ENCODE measurements at places on chromosomes 11 and 22.

- peak; percentile 48 for DNase-seq
These were observed 1.8 kb downstream of the KCNK7 start for GRCh38 chr11:65593518-65594414.

DNA sequence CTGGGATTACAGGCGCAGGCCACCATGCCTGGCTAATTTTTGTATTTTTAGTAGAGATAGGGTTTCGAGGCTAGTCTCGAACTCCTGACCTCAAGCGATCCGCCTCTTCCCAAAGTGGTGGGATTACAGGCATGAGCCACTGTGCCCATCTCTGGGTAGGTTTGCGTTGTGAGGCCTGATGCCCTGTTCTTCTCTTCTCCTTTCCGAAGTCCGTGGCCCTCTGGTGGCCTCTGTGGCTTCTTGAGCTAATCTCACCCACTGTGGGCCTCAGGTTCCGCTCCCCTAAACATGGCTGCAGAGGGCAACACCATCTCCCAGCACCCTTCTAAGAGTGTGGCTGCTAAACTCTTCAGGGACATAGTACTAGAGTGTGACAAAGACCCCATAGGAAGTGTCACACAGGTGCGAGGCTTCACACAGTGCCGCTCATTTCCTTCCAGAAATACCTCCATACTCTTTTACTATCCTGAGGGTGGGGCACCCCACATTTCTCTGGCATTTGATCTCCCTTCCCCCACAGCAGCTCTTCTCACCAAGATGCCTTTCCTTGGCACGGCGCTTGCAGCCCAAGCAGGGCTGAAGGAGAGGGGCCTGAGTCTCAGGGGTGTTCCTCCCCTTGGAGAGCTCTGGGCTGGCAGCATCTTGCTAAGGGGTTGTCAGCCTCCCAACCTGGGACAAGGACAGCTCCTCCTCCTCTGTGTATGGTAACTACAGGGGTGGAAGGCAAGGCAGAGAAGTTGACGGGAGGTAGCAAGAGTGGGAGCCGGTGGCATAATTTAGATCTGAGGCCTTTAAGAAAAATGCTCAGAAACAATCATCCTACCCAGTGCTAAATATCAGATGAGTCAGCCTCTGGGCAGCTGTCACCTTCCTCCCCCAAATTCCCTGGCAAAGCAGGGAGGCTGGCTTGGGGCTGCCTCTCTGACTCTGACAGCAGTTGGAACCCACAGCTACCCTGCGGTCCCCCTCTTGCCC lies 6.1 kb downstream of the THY1 start:
- DNase-seq = no peak

- DNase-seq = no peak
These were observed 15.1 kb upstream of the LGR4 start for GRCh38 chr11:27487706-27488105.

GRCh38 chr11:69496202-69496557 lies 14.7 kb downstream of the LINC01488 start:
- no peak for DNase-seq

DNA sequence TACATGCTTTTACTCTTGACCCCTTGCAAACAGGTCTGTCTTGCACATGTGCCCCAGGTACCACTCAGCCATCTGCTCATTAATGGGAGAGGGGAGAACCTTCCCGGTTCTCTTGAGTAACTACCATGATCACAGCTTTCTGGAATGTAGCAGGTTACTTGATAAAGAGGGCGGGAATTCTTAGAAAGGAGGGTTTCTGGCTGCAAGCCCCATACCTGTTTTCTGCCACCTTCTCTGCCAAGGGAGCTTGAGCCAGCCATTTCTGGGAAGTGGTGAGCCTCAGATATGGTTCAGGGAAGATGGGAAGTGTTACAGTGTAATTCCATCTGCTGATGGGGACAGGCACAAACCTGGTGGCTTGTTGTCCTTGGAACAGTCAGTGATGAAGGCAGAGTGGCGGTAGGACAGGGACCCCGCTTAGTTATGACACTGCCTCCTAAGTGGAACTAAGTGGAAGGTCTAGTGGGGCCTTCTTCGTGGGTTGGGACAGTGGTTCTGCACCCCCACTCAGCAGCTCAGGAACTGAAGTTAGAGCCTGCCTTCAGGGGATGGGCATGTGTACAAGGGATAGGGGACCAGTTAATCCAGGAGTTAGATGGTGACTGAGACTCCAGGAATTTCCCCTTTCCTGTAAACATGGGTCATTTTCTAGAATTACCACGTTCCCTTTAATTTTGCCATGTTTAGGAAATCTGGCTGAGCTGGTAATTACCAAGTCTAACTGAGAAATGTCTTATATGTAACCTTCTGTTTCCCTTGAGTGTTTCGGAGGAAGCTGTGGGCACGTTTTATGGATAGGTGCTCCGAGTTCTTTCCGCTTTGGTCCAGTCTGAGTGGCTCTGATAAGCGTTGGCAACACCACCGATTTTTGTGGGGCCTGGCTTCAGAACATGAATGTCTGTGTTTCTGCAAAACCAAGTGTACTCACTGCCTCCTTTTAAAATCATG lies 35.3 kb downstream of the BCR start:
- DNase-seq = no peak

DNA sequence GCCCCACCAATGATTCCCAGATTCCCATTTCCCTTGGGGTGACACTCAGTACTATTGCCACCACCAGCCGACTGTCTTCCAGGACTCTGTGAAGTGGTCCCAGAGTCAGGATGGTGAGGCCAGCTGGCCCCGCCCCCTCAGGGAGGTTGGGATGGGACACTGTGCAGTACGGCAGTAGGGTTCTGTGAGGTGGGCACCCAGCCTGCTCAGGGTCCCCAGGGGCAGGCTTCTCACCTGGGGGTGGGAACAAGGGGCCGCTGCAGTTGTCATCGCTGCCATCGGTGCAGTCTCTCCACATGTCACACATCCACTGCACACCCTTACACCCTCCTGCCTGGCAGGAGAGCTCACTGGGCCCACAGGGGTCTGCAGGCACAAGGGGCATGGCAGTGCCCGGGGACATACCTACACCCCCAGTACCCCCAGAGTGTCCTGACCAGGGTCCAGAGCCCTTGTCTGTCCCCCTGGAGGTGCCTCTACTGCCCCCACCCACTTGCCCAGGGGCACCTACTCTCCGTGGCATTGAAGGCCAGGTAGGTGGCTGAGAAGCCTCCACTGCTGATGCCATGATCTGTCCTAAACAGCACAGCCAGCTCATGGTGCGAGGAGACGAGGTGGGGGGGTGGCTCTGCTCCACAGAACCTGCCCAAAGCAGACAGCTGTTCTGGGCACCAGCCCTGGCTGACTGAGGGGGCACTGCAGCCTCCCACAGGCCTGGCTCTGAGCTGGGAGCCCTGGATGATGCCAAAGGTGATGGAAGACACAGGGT lies 1.9 kb upstream of the C1QTNF5 start:
- no peak for DNase-seq

- DNase-seq = no peak
These were observed 7.9 kb downstream of the ABTB2 start for GRCh38 chr11:34349882-34350281.

GRCh38 chr11:68678031-68678441 lies 6.3 kb upstream of the GAL start:
- no peak for DNase-seq

GRCh38 chr11:7019500-7020182 lies 505 bp downstream of the ZNF214 start:
- peak; percentile 2 for DNase-seq

DNA sequence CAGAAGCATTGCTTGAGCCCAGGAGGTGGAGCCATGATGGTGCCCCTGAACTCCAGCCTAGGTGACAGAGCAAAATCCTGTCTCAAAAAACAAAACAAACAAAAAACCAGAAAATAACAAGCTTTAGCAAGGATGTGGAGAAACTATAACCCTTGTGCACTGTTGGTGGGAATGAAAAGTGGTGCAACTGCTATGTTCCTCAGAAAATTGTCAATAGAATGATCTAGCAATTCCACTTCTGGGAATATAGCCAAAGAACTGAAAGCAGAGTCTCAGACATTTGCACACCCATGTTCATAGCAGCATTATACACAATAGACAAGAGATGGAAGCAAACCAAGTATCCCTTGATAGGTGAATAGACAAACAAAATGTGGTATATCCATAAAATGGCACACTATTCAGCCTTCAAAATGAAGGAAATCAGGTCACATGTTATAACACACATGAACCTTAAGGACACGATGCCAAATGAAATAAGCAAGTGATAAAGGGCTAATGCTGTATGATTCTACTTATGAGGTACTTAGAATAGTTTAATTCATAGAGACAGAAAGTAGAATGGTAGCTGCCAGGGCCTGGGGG lies 15.9 kb downstream of the KLHL22 start:
- DNase-seq = no peak

- DNase-seq = no peak
These were observed 566.3 kb upstream of the CADM1 start for GRCh38 chr11:116070520-116070919.

DNA sequence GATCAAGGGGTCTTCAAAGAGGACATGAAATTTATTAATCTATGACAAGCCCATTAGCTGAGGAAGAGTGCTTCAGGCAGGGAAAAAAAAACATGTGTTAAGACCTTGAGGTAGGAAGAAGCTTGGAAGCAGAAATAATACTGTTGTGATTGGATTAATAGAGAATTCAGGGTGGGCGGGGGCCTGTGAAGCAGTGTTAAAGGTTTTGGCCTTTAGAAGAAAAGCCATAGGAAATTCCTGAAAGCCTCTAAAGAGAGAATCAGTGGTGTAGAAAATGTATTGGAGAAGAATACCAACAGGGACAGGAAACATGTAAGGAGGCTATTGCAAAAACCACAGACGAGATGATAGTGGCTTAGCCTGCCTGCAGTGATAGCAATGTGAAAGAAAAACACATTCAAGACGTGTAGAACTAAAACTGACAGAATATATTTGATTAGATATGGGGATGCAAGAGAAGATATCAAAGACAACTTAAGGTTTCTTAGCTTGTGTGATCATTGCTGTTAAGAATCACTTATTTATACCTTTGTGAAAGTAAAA lies 404.4 kb upstream of the ANO3 start:
- DNase-seq = no peak

GRCh38 chr22:30187529-30188407 lies 58.8 kb downstream of the LIF start:
- DNase-seq = no peak

DNA sequence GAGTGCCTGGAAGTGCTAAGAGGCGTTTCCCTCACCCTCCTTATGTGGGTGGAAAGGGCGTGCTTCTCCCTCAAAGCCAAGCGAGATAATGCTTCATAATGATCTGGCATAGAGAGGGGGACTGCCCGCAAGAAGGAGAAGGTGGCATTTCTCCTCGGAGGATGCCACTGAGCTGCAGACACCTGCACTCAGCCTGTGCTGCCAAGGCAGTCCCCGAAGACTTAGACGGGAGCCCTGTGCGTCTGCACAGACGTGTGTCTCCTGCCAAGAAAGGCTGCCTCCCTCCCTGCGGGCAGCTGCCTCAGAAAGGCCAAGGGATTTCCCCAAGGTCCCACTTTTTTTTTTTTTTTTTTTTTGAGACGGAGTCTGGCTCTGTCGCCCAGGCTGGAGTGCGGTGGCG lies 48.1 kb upstream of the SPATA19 start:
- DNase-seq = no peak

DNA sequence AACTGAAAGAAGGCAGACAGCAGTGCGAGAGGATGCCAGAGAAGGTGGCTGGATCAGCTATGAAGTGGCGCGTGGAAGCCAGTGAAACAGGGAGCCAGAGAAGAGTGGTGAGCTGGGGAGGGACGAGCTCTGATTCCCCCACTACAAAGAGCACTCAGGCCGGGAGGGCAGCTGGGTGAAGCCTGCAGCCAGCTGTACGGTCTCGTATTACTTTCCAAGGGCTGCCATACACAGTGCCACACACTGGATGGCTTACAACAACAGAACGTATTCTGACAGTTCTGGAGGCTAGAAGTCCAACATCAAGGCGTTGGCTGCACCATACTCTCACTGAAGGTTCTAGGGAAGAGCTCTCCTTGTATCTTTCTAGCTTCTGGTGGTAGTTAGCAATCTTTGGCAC lies 47.1 kb upstream of the WNT11 start:
- no peak for DNase-seq

GRCh38 chr11:12234221-12234620 lies 123.8 kb downstream of the MICAL2 start:
- no peak for DNase-seq

DNA sequence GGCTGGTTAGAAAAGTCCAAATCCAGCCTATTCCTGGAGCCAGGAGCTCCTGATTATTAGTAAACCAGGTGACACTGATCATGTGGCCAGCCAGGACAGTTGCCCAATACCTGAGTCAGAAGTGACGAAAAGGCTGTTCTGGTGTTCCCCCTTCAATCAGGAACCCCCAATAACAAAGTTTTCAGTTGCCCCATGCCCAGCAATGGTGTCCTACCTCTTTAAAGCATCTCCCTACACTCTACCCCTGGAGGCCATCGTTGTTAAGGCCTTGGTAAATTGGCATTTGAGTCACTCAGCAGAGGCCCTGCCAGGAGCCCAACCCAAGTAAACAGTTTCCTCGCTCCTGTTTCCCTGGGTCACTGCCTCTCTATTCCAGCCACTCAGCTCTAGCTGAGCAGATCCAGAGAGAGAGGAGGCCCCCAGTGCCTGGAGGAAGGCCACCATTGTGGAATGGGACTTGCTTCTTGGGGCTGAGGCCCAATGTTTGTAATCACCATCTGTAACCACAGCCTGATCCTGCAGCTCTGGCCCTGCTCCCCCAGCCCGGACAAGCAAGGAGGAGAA lies 25.0 kb downstream of the ARHGAP1 start:
- no peak for DNase-seq

- no peak for DNase-seq
These were observed 11.5 kb downstream of the RPL27A start for GRCh38 chr11:8694137-8694536.

GRCh38 chr22:24518771-24519485 lies 23.8 kb downstream of the UPB1 start:
- DNase-seq = no peak

DNA sequence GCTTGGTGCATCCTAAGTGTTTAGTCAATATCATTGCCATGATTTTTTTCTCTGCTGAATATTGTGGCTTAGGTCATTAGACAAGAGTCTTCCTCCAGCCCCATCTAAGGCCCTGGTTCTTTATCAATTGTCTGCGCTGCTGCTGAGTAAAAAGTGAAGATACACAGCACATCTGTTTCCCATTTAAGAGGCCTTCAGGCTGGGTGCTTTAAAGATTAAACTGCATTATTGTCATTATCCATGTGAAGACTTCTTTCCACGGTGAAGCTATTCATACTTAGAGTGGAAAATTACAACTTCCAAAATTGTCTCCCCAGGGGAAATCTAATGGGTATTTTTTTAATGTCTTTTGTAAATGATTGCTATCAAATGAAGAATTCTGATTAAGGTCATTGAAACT lies 719.8 kb upstream of the LRRC4C start:
- no peak for DNase-seq

- no peak for DNase-seq
These were observed 1263.7 kb downstream of the BRD1 start for GRCh38 chr22:48563966-48564330.

DNA sequence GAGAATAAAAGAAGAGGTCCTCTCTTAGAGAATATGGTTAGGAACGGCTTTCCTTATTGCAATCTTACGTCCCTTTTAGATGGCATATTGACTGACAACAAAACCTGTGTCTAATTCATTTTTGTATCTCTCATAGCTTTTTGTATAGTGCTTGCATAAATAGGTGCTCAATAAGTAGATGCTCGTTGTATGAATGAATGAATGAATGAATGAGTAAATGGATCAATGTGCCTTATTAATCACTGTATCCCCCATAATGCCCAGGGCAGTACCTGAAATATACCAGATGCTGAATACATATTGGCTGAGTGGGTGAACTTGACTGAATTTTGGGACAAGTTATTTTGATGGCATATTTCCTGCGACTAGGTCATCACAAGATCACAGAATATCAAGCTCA lies 97.9 kb downstream of the SERGEF start:
- no peak for DNase-seq
